ENCODE measurements at places on chromosomes 13 and 19. TPM values are rescaled to one million over a fixed set of nuclear protein-coding genes. Genes with fewer than 3 reads are reported as not detected.
A peak's percentile ranks its signal among the peaks of the same experiment; 100 is the strongest.

GRCh38 chr19:7519361-7520130, 2.9 kb upstream of the MCOLN1 start:
- H3K4me1 ChIP-seq = peaks cover 19% of the 10 kb centered on the region
- no peak overlapping the region for H3K27ac ChIP-seq
- no peak overlapping the region for H3K4me3 ChIP-seq
- peaks cover 4% of the 10 kb centered on the region for H3K27me3 ChIP-seq

DNA sequence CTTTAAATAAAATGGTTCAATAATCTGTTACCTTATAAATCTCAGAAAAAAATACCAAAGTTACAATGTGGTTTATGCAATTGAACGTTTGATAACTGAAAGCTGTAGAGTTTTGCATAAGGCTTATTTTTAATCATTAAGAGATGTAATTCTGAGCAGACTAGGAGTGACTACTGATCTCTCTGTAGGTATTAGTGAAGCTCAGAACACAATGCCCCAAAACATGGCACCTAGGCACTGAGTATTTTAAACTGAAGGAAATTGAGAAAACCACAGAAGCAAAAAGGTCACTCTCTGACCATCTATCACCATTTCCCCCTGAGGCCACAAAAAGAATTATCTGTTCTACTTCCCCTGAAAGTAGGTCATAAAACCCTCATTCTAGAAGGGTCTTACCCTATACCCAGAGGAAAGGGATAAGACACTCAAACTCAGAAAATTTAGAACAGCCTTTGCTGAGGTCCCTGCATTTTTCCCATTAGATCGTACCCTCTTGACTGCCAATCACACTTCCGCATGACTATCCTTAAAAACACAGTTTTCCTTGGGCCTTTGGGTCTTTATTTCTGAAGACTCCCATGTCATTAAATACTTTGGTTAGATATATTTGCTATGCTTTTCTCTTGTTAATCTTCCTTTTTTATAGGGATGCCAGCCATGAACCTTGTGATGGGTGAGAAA, 158.1 kb downstream of the PCDH9 start:
- H3K4me1 ChIP-seq = peaks cover 4% of the 10 kb centered on the region
- no peaks in the 10 kb centered on the region for H3K27me3 ChIP-seq
- H3K36me3 ChIP-seq = no peaks in the 10 kb centered on the region
- H3K4me3 ChIP-seq = no peak overlapping the region
- H3K27ac ChIP-seq = no peak overlapping the region
- DNase-seq = no peak

DNA sequence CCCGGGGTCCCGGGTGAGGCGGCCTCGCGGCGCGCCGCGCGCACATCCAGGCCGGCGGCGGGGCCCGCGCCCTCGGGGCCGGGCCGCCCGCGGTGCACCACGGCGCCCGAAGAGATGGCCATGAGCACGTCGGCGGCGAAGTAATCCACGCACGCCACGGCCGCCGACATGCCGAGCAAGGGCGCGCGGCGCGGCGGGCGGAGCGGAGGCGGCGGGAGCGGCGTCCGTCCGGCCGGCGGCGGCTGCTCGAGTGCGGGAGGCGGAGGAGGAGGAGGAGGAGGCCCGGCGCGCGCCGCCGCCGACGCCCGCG, at the start of gene KLF16:
Gene KLF16 (minus strand): TSS at position 252 of the 310 bp plus-strand sequence. CDS start 82 bp downstream, at position 170.
- H3K4me3 ChIP-seq = peak within 1 kb of the TSS; percentile 83
- H3K27ac ChIP-seq = peak within 1 kb of the TSS; percentile 86
- peaks cover 41% of the 10 kb centered on the region for H3K36me3 ChIP-seq
- H3K27me3 ChIP-seq = no peaks in the 10 kb centered on the region

GRCh38 chr19:58196901-58197616, 14.2 kb downstream of the ZNF274 start:
- no peaks in the 10 kb centered on the region for H3K27me3 ChIP-seq
- H3K27ac ChIP-seq = peak overlapping the region; percentile 3
- DNase-seq = no peak
- peaks cover 97% of the 10 kb centered on the region for H3K36me3 ChIP-seq

The TMC4 gene
- 166 TPM for total RNA-seq

The ZNF780B gene
- total RNA-seq = 30.2 TPM

DNA sequence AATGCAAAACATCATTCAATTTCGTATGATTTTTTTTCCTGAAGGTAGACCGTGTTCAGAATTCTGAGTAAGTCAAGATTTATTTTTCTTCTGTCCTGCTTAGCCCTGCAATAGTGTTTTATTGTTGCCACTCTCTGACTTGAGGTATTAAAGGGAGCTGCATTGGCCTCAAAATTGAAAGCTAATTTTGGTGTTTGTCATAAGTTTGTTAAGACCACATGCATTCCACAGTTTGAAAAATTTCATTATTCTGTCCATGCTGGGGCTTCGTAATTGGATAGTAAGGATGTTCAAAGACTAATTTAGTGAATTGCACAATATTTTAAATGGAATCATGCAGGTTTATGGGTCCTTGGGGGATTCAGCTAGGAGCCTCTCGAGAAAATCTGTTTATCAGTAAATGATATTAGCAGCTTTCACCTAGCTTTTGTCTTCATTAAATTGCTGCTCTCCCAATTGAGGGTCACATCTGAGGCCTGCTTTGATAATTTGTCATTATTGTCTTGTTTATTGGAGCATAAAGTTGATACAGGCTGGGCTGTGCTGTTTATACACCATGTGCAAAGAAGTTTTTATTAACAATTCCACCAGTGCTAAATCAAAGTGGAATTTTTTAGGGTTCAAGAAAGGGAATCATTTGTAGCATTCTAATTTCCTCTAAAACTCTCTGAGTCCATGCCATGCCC, 339.8 kb upstream of the OBI1 start:
- no peak overlapping the region for H3K27ac ChIP-seq
- no peaks in the 10 kb centered on the region for H3K27me3 ChIP-seq
- DNase-seq = no peak
- H3K4me3 ChIP-seq = no peak overlapping the region

- peaks cover 8% of the 10 kb centered on the region for H3K4me1 ChIP-seq
- peak overlapping the region; percentile 73 for H3K4me3 ChIP-seq
- no peak overlapping the region for H3K27ac ChIP-seq
- no peaks in the 10 kb centered on the region for H3K27me3 ChIP-seq
- H3K36me3 ChIP-seq = peaks cover 29% of the 10 kb centered on the region
- DNase-seq = peak; percentile 13
Observed at GRCh38 chr19:912181-913079, 589 bp downstream of the R3HDM4 start.

The USHBP1 gene
- total RNA-seq = 0.26 TPM

The SLC7A1 gene
- 86.6 TPM for total RNA-seq

- no peak overlapping the region for H3K4me3 ChIP-seq
- no peak for DNase-seq
- no peaks in the 10 kb centered on the region for H3K36me3 ChIP-seq
- H3K4me1 ChIP-seq = no peaks in the 10 kb centered on the region
Observed at GRCh38 chr13:41709511-41709910, 251.4 kb downstream of the VWA8 start.

The KLK3 gene
- total RNA-seq = not detected

GRCh38 chr13:102038787-102039186, 363.1 kb downstream of the FGF14 start:
- H3K4me1 ChIP-seq = no peaks in the 10 kb centered on the region
- DNase-seq = no peak
- no peaks in the 10 kb centered on the region for H3K36me3 ChIP-seq

DNA sequence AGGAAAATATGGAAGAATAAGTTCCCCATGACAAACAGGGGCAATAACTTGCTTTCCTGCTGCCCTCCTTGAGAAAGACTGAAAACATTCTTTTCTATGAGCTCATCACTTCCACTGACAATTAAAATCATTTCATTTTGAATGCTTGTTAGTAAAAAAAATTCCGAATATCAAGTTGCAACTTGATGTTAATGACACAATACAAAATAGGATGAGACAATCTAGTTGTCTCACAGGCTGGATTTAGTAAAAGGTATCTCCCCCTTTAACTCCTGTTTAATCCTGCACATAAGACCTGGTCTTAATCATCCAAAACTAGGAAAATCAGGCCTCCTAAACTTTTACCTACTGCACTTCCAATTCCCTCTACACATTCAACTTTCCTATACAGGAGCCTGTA, 24.7 kb downstream of the IRS2 start:
- H3K27ac ChIP-seq = no peak overlapping the region
- no peak for DNase-seq
- no peaks in the 10 kb centered on the region for H3K4me1 ChIP-seq
- no peak overlapping the region for H3K4me3 ChIP-seq
- no peaks in the 10 kb centered on the region for H3K36me3 ChIP-seq

DNA sequence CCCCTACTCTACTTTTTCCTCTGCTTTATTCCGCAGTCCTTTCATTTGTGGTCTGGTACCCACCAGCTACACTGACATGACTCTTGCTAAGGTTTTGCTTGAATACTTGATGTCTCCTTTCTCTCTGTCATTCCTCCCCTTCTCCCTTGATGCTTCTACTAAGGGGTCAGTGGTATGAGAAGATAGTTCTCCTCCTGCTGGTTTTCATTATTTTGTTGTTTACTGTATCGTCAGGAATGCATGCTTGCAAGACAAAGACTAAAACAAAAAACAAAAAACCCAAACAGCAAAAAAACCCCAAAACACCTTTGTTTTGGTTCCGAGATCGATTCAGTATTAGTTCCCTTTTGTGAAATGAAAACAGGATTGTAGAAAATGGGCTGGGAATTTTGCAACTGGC, 59.5 kb downstream of the PCCA start:
- H3K27ac ChIP-seq = no peak overlapping the region
- peaks cover 5% of the 10 kb centered on the region for H3K36me3 ChIP-seq
- H3K4me3 ChIP-seq = no peak overlapping the region
- DNase-seq = no peak

- H3K4me3 ChIP-seq = peak overlapping the region; percentile 53
- H3K27ac ChIP-seq = no peak overlapping the region
- H3K27me3 ChIP-seq = no peaks in the 10 kb centered on the region
- no peaks in the 10 kb centered on the region for H3K36me3 ChIP-seq
- no peak for DNase-seq
Observed at GRCh38 chr13:106917024-106917571, 349.2 kb upstream of the ARGLU1 start.

DNA sequence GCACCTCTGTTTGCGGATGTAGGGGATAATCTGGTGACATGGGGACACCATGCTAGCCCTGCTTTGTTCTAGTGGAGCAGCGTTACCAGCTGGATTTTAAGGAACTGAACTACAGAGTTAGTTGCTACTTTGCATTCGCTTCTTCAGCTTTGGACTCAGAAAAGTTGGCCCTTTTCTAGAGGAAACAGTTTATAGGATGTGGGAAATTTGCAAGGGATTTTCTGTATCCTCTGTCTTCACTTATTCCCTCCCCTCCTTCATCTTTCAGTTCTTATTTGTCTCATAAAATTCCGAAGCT, 2.1 kb downstream of the GATAD2A start:
- peaks cover 26% of the 10 kb centered on the region for H3K4me1 ChIP-seq
- no peak for DNase-seq
- peak overlapping the region; percentile 85 for H3K4me3 ChIP-seq
- H3K27ac ChIP-seq = no peak overlapping the region
- H3K27me3 ChIP-seq = no peaks in the 10 kb centered on the region

Data from Calu3 (cell line).